ENCODE measurements at places on chromosomes 11 and 22.

DNA sequence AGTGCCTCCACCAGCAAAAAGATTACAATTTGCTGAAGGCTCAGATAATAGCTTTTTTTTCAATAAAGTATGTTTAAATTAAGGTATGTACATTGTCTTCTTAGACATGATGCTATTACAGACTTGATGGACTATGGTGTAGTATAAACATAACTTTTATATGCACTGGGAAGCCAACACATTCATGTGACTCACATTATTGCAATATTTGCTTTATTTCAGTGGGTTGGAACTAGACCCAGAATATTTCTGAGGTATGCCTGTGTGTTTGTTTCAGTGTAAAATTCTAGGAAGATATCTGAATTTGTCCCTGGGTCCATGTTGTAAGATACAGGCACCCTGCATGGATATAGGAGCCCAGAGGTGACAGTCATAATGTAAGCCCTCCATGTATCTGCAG is 120.0 kb upstream of the BDNF start:
- DNase-seq = peak; percentile 12

GRCh38 chr22:30062950-30063349 is 17.3 kb upstream of the HORMAD2 start:
- DNase-seq = no peak

DNA sequence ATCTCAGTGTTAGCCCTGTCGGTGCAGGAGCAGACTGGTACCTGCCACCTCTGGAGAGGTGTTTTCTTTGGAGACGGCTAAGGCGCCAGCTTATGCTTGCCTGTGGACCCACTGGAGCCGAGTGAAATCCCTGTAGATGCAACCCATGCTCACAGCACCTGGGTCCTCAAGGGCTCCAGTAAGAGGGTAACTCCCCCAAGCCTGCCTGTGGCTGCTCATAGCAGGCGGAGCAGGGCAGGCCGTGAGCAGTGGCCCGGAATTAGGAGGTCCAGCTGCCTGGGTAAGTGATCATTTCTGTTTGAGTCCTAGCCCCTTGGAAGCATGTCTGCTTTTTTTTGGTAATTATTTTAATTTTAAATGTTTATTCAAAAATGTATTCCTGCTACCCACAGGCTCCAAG is 43.8 kb downstream of the NAT10 start:
- no peak for DNase-seq

- DNase-seq = no peak
Observed at GRCh38 chr11:3003396-3004231, 11.5 kb upstream of the NAP1L4 start.

DNA sequence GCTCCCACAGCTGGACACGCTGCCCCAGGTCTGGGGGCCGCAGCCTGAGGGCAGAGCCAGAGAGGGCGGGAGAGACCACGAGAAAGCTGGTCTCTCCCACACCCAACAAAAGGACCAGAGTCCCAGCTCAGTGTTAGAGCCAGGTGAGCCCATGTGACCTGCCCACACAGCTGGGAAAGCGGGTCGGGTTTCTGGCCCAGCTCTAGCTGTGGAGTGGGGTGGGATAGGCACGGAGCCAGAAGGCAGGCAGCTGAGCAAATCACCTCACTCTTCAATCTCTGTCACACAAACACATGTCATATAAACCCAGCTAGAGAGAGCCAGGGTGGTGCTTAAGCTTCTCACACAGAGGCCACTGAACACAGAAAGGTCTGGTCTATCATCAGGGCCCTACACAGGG is 7.8 kb upstream of the EIF3D start:
- no peak for DNase-seq

DNA sequence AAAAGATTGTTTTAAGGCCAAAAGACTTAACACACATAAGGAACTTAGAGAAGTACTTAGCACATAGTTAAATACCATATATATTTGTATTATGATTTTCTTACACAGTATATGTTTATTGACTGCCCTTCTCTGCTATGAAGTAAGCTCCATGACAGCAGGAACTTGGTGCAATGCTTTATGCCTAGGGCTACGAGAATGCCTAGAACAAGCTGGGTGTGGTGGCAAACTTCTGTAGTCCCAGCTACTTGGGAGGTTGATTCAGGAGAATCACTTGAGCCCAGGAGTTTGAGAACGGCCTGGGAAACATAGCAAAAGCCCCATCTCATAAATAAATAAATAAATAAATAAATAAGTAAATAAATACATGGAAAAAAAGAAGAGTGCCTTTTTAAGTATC is 1.9 kb downstream of the SLC5A12 start:
- DNase-seq = no peak

- DNase-seq = no peak
Observed at GRCh38 chr11:70578371-70578770, 180.0 kb downstream of the CTTN start.

GRCh38 chr11:132734217-132734616 is 798.1 kb downstream of the OPCML start:
- peak; percentile 4 for DNase-seq

All from amniotic epithelial cell (primary cell).